ENCODE measurements at places on chromosomes 16 and 17.

- peak; percentile 51 for DNase-seq
Observed at GRCh38 chr17:75124041-75124818, 7.3 kb downstream of the NT5C start.

DNA sequence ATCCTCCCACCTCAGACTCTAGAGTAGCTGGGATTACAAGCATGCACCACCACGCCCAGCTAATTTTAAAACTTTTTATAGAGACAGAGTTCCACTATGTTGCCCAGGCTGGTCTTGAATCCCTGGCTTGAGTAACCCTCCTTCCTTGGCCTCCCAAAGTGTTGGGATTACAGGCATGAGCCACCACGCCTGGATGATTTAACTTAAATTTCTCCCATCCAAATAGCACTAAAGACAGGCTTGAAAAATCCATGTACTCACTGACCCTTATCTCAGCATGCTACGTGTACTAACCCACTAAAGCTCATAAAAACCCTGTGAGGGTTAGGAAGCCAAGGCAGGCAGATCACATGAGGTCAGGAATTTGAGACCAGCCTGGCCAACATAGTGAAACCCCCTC, 4.6 kb downstream of the SLC5A10 start:
- DNase-seq = no peak

DNA sequence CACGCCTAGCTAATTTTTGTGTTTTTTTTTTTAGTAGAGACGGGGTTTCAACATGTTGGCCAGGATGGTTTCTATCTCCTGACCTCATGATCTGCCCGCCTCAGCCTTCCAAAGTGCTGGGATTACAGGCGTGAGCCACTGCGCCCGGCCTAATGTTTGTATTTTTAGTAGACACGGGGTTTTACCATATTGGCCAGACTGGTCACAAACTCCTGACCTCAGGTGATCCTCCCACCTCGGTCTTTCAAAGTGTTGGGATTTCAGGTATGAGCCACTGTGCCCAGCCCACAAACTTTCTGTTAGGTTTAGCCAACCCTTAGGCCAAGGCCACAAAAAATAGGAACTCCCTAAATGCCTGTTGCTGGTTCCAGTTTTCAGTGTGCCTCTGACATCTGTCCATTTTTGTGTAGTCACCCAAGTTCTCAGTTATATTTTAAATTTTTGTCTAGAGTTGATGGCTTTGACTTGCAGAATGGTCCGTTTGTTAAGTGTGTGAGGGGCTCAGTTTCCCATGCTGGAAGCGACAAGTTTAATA, 12.7 kb downstream of the CCL16 start:
- no peak for DNase-seq

- DNase-seq = no peak
Observed at GRCh38 chr17:27783440-27784350, 16.6 kb downstream of the NOS2 start.

GRCh38 chr17:38544839-38545209, 60.9 kb downstream of the SRCIN1 start:
- DNase-seq = no peak

DNA sequence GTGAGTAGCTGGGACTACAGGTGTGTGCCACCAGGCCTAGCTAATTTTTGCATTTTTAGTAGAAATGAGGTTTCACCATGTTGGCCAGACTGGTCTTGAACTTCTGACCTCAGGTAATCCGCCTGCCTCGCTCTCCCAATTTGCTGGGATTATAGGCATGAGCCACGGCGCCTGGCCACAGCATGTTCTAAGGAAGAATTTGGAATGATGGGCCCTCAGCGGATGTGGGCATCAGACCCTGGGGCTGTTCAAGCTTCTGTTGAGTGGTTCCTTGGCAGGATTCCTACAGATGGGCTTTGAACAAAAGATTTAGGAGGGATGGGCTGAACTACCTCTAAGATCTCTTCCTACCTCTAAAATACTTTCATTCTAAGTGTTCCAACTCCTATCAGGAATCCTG, 4.1 kb downstream of the PRPSAP2 start:
- DNase-seq = no peak

DNA sequence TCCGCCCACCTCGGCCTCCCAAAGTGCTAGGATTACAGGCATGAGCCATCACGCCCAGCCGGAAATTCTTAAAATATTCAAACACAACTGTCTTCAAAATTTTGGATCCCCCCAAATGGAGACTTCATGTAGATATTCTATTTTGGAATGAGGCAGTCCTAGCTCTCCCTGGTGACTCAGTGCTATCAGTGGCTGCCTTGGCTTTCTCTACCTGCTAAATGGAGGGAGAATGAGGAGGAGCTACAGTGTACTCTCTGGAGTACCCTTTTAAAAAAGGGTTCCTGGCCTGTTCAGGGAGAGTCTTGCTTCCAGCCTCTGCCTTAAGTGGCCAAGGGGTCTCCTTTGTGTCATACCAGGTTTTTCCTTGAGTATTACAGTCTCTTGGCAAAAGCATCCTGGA, 10.8 kb downstream of the ALKBH5 start:
- no peak for DNase-seq
